ENCODE measurements at places on chromosomes 12 and 14.

- no peak for DNase-seq
These were observed 52.0 kb downstream of the PEBP1 start for GRCh38 chr12:118187751-118188435.

DNA sequence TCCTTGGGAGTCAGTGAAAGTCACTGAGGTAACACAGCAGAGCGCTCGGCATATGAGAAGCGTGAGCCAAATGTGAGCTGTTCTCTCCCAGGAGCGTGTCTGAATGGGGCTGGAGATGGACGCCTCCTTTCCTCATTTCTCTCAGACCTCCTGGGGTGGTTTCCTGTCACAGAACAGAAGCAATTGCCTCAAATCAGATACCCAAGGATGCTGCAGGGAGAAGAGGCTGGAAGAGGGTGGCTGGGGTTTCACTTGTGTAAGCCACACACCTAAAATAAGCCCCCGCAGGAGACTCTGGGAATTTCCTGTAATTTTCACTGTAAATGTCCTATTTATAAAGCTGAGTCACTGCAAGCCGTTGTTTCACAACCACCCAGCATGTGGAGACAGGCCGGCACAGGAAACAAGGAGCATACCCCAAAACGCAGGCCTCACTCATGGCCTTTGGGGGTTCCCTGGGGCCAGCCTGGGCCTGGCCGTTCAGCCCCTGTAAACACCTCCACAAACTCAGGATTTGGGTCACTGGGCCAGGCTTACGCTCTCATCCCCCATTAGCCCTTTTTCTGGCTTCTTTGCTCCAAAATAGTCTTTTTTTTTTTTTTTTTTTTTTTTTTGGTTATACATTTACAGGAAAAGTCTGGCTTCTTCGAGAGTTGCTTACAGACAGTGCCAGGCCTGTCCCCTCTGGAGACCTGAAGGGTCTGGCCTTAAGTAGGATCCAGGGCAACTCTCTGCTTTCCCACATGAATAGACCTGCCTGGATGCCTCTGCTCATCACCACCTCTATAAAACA, 55.3 kb downstream of the VCPKMT start:
- DNase-seq, result peak; percentile 76

DNA sequence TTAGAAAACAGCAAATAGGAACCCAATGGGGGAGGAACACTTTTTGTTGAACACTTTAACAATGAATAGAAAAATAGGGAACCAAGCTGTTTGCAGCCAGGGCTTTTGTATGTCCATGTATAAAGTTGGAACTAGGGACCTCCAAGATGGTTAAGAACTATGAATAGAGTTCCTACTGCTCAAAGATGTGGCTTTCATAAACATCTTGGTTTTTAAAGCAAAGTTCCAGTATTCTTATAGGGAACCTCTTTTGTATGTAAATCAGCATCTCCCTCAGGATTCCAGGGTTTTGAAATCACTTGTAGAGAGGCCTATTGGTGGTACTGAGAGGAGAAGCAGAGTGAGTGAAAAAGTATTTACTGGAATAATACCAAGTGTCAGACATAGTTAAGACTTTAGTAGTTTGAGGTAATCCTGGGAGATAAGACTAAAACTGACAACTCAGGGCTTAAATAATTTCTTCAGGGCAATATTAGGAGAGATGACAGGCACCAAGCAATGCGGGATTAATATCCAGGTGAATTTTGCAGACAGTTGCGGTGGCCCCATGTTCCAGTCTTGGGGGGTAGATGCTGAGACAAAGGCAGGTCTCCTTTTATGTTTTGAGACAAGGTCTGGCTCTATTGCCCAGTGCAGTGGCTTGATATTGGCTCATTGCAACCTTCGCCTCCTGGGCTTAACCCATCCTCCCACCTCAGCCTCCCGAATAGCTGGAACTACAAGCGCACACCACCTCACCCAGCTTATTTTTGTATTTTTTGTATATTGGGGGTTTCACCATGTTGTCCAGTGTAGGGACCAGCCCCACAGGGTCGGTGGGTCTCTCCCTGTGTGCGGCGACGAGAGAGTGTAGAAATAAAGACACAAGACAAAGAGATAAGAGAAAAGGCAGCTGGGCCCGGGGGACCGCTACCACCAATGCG, 10.4 kb upstream of the EID3 start:
- no peak for DNase-seq

GRCh38 chr12:22792138-22792537, 167.2 kb downstream of the ETNK1 start:
- no peak for DNase-seq

- DNase-seq, result no peak
These were observed 197.0 kb upstream of the PRICKLE1 start for GRCh38 chr12:42786400-42787148.

GRCh38 chr12:56192582-56192981, 3.3 kb upstream of the SMARCC2 start:
- no peak for DNase-seq

GRCh38 chr12:28611115-28611435, 420.8 kb downstream of the CCDC91 start:
- DNase-seq, result no peak

- DNase-seq, result peak; percentile 78
These were observed 63.0 kb downstream of the FOS start for GRCh38 chr14:75341620-75342019.

DNA sequence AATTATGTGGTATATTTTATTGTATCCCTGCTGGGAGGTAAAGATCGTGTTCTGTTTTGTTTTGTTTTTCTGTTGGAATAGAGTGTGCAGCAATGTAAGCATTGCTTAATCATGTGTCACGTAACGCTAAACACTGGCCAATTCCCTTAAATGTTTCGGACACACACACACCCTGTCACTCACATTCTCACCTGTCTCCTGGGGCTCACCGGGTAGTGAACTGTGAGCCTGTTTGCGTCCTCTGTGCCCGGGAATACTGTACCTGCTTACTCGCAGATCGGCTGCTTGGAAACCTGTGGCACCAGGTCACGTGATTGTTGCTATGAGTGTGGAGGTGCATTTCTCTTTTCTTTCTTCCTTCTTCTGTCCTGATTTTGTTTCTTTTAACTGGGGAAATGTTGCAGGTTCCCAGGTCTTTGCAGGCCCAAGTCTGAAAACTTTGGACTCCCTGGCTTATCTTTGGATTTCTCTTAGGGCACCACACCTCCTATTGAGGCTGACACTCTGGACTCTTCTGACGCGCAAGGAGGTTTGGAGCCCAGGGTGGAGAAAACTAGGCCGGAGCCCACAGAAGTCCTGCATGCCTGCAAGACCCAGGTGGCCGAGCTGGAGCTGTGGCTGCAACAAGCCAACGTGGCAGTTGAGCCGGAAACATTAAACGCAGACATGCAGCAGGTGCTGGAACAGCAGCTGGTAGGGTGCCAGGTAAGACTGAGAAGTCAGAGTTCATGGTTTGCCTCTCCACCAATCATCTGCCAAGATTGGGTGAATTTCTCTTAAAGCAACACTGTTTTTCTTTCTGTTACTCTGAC, 181.1 kb downstream of the ESR2 start:
- no peak for DNase-seq

DNA sequence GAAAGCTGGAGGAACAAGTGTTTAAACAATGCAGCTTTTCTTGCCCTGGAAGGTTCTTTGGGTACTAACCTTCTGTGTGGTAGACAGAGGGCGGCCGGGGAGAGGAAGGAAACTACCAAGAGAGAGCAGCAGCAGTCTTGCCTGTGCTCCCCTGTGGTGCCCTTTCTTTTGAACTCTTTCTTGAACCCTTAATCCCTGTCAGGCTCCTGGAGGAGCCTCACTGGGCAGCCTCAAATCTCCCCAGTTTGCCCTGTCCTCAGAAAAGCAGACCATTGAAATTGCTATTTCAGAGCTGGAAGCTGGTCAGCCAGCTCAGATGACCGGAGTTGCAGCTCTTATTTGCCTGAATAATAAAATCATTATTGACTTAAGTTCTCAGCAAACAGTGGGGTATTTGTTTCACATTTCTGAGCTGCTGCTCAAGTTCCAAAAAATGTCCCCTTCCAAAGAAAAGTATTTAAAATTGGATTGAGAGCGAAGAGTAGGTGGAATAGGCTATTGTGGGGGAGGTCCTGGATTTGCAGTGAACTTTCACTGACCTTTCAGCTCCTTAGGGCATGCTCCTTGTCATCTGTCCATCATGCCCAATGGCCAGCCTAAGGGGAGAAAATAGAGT, 42.1 kb upstream of the RNASE3 start:
- no peak for DNase-seq

- DNase-seq, result no peak
These were observed 178.3 kb downstream of the PRKD1 start for GRCh38 chr14:29749327-29749726.

- no peak for DNase-seq
These were observed 798.9 kb downstream of the SLC6A15 start for GRCh38 chr12:84113666-84114065.

DNA sequence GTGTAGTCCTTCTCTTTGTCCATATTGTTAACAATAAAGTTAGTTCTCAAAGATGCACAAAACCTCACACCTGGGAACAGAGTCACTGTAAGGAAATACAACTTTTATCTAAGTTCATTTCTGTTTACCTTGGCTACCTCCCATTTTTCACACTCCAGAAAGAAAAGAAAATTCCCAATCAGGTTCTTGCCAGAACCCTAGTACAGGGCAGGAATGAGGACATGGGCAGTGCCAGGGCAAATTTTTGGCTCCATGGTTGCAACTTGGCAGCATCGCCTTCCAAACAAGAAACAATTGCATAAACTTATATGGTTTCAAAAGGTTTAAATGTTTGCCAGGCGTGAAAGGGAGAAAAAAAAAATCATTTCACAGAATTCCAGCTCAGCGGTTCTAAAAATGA, 296.3 kb upstream of the PRKD1 start:
- no peak for DNase-seq

GRCh38 chr12:109589691-109590245, 16.2 kb downstream of the MVK start:
- no peak for DNase-seq

- no peak for DNase-seq
These were observed 50.7 kb upstream of the CSRP2 start for GRCh38 chr12:76929499-76929898.

GRCh38 chr14:88688386-88688785, 104.4 kb downstream of the EML5 start:
- DNase-seq, result no peak

DNA sequence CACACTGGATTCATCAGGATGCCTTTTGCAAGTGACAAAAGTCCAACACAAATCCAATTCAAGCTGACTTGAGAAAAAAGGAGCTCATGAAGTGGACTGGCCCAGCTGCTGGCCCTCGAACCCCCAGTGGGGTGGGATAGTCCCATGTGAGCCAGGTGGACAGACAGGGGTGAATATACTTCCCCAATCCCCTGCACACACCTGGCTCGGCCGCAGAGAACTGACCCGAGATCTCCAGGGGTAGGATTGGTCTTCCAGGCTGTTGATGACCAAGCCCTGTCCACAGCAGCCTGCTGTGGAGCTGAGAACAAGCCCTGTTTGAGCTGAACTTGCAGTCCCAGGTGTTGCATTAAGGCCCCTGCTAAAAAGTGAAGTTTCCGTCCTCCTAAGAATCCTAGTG, 56.2 kb downstream of the TPCN1 start:
- no peak for DNase-seq

DNA sequence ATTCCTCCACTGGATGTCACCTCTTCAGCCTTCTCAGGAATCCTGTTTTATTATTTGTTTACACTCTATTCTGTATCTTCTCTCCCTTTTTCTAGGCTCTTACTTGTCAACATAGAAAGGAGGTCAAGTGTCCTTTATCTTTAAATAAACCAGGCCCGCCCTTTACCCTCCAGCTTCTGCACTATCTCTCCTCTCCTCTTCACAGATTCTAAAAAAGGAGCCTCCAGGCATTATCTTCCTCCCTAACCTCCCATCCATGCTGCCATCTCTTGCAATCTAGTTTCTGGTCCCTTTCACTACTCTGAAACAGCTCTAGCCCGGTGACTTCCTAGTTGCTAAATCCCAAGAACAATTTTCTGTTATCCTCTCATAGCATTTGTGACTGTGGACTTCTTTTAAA, 24.1 kb upstream of the ARID2 start:
- no peak for DNase-seq

- DNase-seq, result no peak
These were observed 37.2 kb downstream of the DDX51 start for GRCh38 chr12:132106921-132107320.

Measured in CD14-positive monocyte (primary cell).